ENCODE measurements at places on chromosomes 2 and 18. TPM values are rescaled to one million over a fixed set of nuclear protein-coding genes. Genes with fewer than 3 reads are reported as not detected.

DES gene
- not detected for total RNA-seq

DNA sequence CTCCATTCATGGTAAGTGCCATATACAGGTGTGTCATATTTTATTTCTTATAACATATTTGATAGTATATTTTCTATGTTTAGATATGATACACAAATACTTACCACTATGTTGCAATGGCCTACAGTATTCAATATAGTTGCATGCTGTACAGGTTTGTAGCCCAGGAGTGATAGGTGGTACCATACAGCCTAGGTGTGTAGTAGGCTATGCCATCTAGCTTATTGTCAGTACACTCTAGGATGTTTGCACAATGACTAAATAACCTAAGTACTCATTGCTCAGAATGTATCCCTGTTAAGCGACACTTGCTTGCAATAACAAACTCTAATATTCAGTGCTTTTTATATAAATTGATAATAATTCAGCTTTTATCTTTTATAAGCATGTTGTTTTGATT, 563.1 kb upstream of the LINC00305 start:
- DNase-seq, result no peak

DNA sequence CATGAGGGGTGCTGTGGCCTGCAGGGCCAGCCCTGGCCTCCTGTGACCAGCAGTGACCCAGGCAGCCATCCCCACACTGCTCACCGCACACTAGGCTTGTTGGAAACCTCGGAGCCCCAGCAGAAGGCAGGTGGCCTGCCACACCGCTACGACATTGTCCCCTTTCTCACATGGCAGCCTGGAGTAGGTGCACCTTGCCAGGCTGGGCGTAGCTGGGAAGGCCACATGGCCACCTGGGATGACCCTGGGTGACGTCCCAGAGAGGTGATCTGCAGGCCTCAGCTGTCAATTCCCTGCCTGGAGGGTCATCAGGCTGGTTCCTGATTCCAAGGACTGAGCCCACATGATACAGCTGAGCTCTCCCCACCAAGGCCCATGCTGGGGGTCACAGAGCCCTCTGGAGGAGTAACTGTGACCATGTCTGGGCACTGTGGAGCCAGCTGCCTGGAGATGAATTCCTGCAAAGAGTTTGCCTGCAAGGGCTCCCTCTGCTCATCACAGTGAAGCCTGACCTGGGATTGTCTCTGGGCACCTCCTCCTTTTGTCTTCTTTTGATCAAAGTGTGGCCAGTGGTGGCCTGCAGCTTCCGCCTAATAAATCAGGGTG, 119.6 kb upstream of the OTOS start:
- no peak for DNase-seq

DNA sequence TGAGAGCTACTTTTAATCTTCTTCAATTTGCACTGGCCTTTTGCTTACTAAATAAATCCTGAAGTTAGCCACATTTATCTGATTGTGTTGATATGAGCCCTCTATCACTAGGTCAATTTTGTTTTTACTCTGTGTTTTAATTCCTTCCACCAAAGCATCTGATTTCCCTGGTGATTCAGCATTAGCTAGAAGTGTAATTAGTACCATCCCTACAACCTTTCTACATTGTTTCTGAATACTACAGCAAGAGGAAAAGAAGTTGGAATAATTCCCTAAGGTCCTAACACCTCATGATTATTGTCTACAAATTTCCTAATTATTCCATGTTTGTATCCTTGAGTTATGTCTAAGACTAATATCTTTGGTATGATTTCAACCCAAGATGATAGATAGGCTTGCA, 1093.6 kb downstream of the SUCLG1 start:
- DNase-seq, result no peak

GRCh38 chr18:53799134-53799533, 425.3 kb downstream of the MBD2 start:
- no peak for DNase-seq

PLGLB1 gene
- total RNA-seq, result 0.75 TPM

SERPINB4 gene
- not detected for total RNA-seq

- DNase-seq, result no peak
These were observed 421.6 kb upstream of the CHST9 start for GRCh38 chr18:27606741-27607140.

ABCG8 gene
- not detected for total RNA-seq

- DNase-seq, result peak; percentile 74
These were observed 683 bp downstream of the GBX2 start for GRCh38 chr2:236167297-236168109.

MAL gene
- not detected for total RNA-seq

CPLX4 gene
- not detected for total RNA-seq

GRCh38 chr18:33656889-33657448, 79.0 kb downstream of the ASXL3 start:
- no peak for DNase-seq

DNA sequence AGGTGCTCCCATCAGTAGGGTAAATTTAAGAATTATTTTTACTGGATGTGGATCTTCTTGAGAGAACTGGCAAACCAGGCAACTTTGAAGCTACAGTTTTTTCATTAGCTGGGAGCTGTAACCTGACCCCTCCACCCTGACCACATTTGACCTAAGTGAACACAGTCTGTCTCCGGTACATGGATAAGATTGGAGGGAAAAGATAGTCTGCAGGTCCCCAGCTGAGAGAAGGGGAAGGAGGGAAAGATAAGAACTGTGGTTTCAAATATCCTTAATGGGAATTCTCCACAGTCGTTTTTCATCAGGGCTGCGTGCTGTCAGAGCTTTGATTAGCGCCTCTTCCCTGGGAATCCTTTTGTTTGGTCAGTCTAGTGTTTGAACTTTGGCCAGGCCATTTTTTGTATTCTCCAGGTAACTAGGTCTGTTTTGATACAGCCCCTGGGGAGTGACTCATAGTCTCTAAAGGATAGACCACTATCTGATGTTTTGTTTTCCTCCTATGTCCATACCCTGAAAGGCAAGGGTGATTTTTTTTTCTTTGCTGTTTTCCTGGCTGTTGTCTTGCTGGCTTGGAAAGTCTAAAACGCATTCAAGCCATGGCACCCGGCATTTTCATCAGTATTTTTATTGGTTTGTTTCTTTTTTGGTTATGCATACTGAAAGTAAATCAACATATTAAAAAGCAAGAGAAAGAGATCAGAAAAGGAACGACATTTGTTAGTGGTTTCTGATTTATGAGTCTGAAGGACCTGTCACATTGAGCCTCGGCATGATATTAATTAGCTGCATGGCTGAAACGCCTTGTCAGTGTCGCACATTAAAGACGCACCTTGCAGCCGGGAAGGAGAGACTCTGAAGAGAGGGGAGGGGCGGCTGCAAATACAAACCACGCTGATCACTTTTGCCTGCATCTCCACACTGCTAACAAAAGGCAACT, 183.4 kb upstream of the FN1 start:
- peak; percentile 69 for DNase-seq

GRCh38 chr2:43950383-43951008, 45.3 kb downstream of the LRPPRC start:
- peak; percentile 59 for DNase-seq

C18orf54 gene
- 21.4 TPM for total RNA-seq

EGR4 gene
- not detected for total RNA-seq

GRHL1 gene
- total RNA-seq, result 0.85 TPM
